ENCODE measurements at places on chromosomes 1 and 21.

- no peaks in the 10 kb centered on the region for H3K36me3 ChIP-seq
- no peak overlapping the region for H3K4me3 ChIP-seq
- no peak for DNase-seq
- no peak overlapping the region for H3K27ac ChIP-seq
- H3K4me1 ChIP-seq = no peaks in the 10 kb centered on the region
- H3K27me3 ChIP-seq = no peaks in the 10 kb centered on the region
These were observed 8.0 kb upstream of the LCE5A start for GRCh38 chr1:152502496-152503180.

DNA sequence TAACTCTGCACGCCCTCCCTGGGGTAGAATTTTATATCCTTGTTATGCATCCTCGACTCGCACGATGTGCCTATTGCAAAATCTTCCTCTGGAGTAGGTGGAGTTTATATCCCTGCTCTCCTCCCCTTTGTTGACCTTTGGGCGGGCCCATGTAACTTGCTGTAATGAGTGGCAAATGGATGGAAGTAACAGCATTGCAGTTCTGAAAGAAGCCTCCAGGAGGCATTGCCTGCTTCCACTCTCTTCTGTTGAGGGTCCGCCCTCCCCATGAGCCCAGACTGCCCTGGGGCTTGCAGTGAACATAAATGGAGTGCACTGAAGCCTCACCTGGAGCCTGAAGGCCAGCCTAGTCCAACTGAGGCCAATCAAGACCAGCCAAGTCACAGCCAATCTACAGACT is 62.2 kb upstream of the GRIK3 start:
- H3K36me3 ChIP-seq = no peaks in the 10 kb centered on the region
- H3K4me1 ChIP-seq = no peaks in the 10 kb centered on the region
- no peak overlapping the region for H3K27ac ChIP-seq
- no peak for DNase-seq

DNA sequence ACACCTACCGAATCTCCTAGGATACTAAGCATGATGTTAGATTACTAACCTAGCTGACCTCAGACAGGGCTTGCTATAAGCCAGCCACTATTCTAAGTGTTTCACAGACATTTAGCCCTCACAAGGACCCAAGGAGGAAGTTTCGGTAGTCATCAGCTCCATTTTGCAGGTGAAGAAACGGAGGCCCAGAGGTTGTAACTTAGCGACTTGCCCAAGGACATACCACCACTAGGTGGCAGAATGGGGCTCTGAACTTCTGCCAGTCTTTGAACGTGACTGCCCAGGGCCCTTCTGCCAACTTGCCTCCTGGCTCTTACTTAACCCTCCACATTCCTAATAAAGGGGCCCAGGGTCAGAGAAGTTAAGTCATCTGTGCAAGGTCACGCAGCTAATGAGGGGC is 283.5 kb downstream of the C1orf94 start:
- no peaks in the 10 kb centered on the region for H3K36me3 ChIP-seq
- H3K27me3 ChIP-seq = no peaks in the 10 kb centered on the region
- H3K4me1 ChIP-seq = no peaks in the 10 kb centered on the region
- no peak overlapping the region for H3K4me3 ChIP-seq

- no peak overlapping the region for H3K27ac ChIP-seq
- H3K36me3 ChIP-seq = no peaks in the 10 kb centered on the region
- no peaks in the 10 kb centered on the region for H3K27me3 ChIP-seq
- H3K4me3 ChIP-seq = no peak overlapping the region
- H3K4me1 ChIP-seq = no peaks in the 10 kb centered on the region
These were observed 36.5 kb downstream of the LRRIQ3 start for GRCh38 chr1:74161497-74161896.

DNA sequence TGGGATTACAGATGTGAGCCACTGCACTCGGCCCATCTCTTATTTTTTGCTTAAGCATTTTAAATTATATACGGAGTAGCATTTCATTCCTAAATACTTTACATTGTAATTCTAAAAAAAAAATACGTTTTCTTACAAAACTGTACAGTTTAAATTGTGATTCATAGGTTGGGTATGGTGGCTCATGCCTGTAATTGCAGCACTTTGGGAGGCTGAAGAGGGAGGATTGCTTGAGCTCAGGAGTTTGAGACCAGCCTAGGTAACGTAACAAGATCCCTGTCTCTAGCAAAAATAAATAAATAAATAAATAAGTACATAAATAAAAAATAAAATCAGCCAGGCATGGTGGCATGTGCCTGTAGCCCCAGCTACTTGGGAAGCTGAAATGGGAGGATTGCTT is 24.6 kb downstream of the TBCE start:
- DNase-seq = no peak
- H3K27me3 ChIP-seq = no peaks in the 10 kb centered on the region
- H3K4me1 ChIP-seq = no peaks in the 10 kb centered on the region

DNA sequence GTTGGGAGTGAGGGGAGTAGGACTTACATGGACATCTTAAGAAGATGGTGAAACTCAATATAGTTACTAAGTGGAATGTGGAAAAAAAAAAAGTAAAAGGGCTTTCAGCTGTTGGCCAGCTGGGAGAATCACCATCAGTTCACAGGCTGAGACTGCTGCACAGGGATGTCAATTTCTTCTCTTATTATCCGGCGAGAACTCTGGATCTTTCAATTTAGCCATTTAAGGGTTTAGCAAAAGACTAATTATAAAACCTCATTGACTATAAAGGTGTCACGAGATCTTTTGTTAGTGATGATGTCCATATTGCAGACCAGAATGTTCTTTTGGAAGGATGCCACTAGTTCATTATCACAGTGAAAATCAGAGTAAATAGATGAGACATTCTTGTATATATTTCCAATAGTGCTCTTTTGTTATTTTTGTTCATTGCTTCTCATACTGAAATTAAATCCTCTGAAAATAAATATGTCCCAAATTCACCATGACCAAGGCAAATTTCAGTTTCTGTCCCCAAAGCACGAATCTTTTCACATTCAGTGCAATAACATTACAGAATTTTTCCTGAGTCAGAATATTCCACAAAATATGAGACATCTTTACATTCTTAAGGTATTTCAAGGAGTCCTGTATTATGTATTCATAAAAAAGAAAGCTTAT is 266.1 kb downstream of the DNM3 start:
- no peaks in the 10 kb centered on the region for H3K36me3 ChIP-seq
- no peak overlapping the region for H3K27ac ChIP-seq
- H3K27me3 ChIP-seq = no peaks in the 10 kb centered on the region
- no peak for DNase-seq
- H3K4me3 ChIP-seq = no peak overlapping the region

DNA sequence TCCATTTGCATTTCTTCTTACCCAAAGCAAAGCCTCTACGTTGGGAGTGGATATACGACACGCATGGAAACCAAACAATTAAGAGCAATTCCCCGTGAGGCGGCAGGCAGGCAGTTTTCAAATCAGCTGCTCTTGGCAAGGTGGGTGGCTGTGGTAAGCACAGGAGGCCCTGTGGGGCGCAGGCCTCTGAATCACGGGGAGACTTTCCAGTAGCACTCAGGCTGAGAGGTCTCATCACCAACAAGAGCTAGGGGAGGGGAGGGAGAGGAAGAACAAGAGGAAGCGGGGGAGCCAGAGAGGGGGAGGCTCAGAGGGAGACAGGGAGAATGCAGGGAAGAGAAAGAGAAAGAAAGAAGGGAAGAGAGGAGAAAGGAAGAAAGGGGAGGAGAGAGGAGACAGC is 56.4 kb downstream of the MT1HL1 start:
- H3K4me1 ChIP-seq = no peaks in the 10 kb centered on the region
- no peaks in the 10 kb centered on the region for H3K36me3 ChIP-seq
- DNase-seq = no peak
- H3K27ac ChIP-seq = no peak overlapping the region

DNA sequence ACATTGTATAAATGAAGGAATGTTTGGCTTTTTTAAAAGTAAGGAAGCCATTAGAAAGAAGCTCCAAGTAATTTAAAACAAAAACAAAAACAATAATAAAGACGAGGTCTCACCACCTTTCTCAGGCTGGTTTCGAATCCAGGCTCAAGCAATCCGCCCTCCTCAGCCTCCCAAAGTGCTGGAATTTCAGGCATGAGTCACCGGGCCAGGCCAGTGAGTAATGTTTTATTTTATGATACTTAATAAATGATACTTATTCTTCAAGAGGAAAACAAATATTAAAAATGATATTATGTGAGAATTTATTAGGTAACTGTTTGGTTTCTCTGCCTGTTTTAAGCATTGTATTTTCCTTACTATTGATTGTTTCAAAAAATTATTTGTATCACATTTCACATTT is 201.4 kb upstream of the BRINP3 start:
- H3K27ac ChIP-seq = no peak overlapping the region
- H3K36me3 ChIP-seq = no peaks in the 10 kb centered on the region
- no peak for DNase-seq
- no peaks in the 10 kb centered on the region for H3K4me1 ChIP-seq
- H3K27me3 ChIP-seq = no peaks in the 10 kb centered on the region

- H3K4me1 ChIP-seq = no peaks in the 10 kb centered on the region
- H3K36me3 ChIP-seq = peaks cover 3% of the 10 kb centered on the region
- H3K27me3 ChIP-seq = no peaks in the 10 kb centered on the region
- no peak for DNase-seq
These were observed 54.9 kb upstream of the RAP1GAP start for GRCh38 chr1:21724098-21724497.

GRCh38 chr1:193111641-193112090 is 6.5 kb upstream of the GLRX2 start:
- no peaks in the 10 kb centered on the region for H3K36me3 ChIP-seq
- peak overlapping the region; percentile 68 for H3K27ac ChIP-seq
- H3K27me3 ChIP-seq = no peaks in the 10 kb centered on the region
- H3K4me3 ChIP-seq = no peak overlapping the region
- no peaks in the 10 kb centered on the region for H3K4me1 ChIP-seq
- DNase-seq = peak; percentile 31

GRCh38 chr1:215489771-215490565 is 77.1 kb upstream of the KCTD3 start:
- H3K27ac ChIP-seq = no peak overlapping the region
- H3K4me1 ChIP-seq = no peaks in the 10 kb centered on the region
- H3K36me3 ChIP-seq = no peaks in the 10 kb centered on the region
- H3K4me3 ChIP-seq = no peak overlapping the region

GRCh38 chr1:14245954-14246353 is 352.5 kb upstream of the KAZN start:
- no peaks in the 10 kb centered on the region for H3K4me1 ChIP-seq
- H3K36me3 ChIP-seq = no peaks in the 10 kb centered on the region
- H3K27ac ChIP-seq = no peak overlapping the region
- H3K27me3 ChIP-seq = no peaks in the 10 kb centered on the region
- no peak overlapping the region for H3K4me3 ChIP-seq
- no peak for DNase-seq

DNA sequence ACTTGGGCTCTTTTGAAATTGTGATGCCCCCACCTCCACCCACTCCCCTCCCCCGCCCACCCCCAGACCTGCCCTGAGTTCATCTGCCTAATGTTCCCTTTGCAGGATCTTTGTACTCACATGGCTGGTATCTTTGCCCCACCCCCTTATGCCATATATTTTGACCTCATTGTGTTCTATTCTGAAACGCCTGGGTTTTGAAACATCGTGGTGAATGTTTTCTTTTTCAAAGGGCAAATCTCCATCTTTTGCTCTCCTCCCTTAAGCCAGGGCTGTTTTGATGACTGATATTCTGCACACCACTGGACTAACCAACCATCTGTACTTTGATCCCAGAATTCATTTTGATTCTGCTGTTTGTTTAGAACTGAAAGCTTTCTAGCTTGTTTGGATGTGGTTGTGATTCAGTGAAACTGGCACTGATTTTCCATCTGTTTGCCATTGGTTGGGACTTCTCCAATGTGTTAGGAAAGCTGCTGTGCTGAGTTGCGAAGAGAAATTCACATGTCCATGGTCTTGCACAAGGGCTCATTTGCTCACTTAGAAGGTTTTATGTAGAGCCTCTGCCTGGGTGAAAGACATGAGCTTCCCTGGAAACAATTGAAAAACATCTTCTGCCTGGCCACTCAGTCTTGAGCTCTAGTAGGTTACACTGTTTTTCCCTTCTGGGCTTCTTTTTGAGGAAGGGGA is 16.5 kb downstream of the SMAP2 start:
- peaks cover 46% of the 10 kb centered on the region for H3K4me1 ChIP-seq
- peak overlapping the region; percentile 81 for H3K27ac ChIP-seq
- DNase-seq = no peak

DNA sequence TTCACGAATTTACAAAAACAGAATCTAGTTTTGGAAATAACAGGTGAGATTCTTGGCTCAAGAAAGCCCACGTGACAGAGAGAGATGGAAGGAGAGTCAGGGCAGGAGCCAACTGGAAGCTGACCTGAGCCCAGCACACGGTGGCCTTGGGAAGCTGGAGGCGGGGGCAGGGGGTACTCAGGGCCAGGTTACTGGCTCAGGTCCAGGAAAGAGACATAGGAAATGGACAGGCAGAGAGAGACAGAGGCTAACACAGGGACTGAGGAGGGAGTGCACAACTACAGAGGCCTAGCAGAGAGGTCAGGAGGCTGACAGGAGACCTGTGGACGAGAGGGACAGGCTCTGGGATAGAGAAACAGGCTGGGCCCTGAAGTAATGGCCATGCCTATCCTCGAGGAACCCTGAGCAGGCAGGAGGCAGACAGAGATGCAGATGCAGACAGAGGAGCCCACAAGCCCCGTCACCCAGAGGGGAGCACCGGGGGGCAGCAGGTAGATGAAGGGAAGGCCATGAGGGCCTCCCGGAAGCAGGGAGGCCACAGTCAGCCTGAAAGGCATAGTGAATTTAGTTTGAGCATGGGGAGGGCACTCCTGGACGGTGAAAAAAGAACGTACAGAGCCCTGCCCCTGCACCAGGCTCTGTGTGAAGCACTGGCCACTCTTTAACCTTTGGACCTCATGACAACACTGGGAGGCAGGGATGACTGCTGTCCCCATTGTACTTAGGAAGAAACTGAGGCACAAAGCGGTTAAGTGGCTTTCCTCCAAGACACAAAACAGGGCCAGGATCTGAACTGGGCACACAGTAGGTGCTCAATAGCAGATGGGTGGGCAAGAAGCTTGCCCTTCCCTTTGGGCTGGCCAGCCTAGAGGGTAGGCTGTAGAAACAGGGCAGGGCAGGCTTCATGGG is 230.1 kb downstream of the TRABD2B start:
- H3K4me3 ChIP-seq = no peak overlapping the region
- peaks cover 4% of the 10 kb centered on the region for H3K4me1 ChIP-seq
- no peak for DNase-seq
- no peaks in the 10 kb centered on the region for H3K36me3 ChIP-seq
- no peaks in the 10 kb centered on the region for H3K27me3 ChIP-seq
- H3K27ac ChIP-seq = no peak overlapping the region

- no peaks in the 10 kb centered on the region for H3K4me1 ChIP-seq
- H3K36me3 ChIP-seq = no peaks in the 10 kb centered on the region
- no peak for DNase-seq
- H3K27ac ChIP-seq = no peak overlapping the region
These were observed 30.6 kb upstream of the NEK7 start for GRCh38 chr1:198125995-198126735.

- H3K36me3 ChIP-seq = no peaks in the 10 kb centered on the region
- no peaks in the 10 kb centered on the region for H3K27me3 ChIP-seq
- no peaks in the 10 kb centered on the region for H3K4me1 ChIP-seq
- H3K4me3 ChIP-seq = no peak overlapping the region
- DNase-seq = no peak
These were observed 1458.8 kb downstream of the MRPL39 start for GRCh38 chr21:24148461-24148860.
